ENCODE measurements at places on chromosomes 2 and 18.
A peak's percentile ranks its signal among the peaks of the same experiment; 100 is the strongest.

DNA sequence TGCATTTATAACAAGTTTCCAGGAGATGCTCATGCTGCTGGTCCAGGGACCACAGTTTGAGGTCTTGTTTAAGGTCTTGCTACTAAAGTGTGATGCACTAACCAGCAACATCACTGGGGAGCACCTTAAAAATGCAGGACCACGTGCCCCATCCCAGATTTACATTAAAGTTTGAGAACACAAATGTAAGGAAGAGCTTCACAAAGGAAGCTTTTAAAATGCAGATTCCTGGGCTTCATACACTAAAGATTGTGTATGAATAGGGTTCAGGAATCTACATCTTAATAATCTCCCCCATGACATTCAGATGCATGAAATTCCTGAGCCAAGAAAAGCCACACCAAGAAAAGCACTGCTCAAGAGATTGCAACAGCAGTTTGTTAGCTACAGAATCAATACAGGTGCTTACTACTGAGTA is 235.3 kb upstream of the TANK start:
- DNase-seq: no peak

DNA sequence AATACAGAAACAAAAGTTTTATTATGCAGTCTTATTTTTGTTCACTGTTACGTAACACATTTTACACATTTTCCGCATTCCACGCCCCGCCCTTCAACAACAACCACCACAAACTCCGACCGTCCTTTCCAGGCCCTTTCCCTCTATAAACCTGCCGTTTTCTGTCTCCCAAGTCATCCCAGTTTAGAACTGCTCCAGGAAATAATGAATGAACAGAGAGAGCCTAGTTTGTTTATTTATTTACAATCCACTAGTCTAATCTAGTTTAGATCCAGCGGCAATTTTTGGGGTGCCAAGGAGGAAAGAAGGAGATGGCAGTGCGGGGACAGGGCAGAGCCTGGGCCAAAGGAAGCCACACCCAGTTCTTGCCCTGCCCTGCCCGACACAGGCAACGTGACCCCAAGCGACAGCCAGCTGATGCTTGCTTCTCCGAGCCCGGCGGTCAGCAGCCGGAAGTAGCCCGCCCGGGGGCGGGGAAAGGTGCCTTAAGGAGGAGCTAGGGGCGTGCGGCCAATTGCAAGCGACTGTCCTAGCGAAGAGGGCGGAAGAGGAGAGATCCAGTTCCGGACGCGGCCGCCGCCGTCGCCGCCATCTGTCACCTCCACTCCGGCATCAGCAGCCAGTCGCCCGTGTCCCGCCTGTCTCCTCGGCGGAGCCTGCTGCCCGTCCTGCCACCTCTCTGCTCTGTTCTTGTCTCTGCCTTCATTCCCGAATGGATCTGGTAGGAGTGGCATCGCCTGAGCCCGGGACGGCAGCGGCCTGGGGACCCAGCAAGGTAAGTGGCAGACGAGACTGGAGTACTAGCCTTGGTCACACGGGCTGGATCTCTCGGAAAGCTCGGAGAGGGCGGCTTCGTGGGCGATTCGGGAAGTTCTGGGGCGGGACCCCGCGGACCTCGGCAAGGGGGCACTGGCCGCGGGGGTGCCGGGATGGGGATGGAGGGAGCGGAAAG is at the start of gene RIOK3:
RIOK3 (plus strand) TSS at position 560 of the 952 bp plus-strand sequence; CDS start at position 713, 153 bp downstream.
- peak; percentile 82 for DNase-seq

DNA sequence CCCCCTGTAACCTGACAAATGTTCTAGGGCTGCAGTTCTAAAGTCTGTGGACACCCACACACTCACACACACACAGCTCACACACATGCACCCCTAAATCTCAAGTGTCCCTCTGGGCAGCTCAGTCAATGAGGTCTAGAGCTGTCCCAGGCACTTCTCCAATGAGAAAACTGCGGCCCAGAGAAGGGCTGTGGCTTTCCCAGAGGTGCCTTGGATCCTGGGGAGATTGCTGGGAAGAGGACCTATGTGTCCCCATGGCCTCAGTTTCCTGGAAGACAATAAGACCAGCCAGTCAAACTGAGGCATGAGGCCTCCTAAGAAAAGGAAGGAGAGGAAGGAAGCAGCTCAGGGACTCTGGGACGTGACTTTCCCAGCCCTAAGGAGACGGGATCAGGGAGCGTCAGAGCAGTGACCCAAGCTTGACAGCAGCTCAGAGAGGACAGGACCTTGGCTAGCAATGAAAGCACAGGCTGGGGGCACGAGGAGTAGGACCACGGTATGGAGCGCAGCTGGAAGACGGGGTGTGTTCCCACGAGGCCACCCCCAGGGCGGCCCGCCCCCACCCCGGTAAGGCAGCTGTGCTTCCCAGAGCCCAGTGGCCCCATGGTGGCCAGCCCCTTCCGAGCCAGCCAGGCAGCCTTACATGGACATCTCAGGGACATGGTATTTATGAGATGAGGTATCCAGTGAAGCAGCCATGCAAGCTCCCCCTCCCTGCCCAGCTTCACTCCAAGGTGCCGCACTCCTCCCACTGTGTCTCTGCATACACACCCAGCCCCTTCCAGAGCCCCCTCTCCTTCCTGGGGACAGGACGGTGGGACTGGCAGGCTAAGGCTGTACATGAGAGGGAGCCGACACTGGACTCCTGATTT is 46.0 kb downstream of the TNS1 start:
- no peak for DNase-seq

GRCh38 chr2:233017947-233018346 is 4.9 kb upstream of the NGEF start:
- no peak for DNase-seq

DNA sequence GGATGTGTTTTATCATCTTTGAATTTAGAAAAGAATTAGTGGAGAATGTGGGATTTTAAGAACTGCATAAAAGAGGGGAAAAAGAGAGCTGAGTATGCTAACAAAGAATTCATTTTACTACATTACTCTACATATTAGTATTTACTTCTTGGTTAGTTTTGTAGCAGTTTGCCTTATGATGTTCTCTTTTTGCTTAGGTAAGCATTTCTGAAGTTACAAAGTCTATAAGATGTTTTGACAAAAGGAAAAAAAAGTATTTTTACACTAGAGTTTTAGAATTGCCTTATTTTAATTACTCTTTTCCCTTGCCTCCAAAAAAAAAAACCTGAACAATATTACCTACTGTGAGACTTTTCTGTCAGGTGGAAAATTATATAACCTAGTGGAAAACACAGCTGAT is 739.5 kb upstream of the SLC39A10 start:
- DNase-seq: no peak

GRCh38 chr2:72154386-72154975 is 6.8 kb upstream of the CYP26B1 start:
- DNase-seq: no peak

DNA sequence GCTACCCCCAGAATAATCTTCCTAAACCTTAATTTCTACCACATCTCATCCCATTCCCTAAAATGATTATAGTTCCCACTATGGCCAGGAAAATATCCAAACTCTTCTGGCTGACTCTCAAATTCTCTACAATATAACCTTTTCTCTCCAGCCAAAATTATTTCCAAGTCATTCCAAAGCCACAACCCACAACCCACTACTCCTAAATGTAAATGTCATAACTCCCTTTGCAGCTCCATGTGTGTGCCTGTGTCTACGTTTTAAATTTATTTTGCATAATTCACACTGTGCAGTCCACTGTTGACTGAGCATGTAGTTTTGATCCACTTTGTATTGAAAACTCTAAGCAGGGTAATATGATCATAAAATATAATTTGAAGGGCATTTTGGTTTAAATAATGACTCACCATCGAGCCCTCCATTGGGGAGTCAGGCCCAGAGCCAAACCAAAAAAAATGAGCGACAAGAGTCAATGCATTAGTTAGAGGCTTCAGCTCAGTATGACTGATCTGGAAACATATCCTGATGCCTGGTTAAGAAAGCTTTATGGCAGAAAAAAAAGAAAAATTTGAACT is 171.0 kb downstream of the AFF3 start:
- DNase-seq: no peak

DNA sequence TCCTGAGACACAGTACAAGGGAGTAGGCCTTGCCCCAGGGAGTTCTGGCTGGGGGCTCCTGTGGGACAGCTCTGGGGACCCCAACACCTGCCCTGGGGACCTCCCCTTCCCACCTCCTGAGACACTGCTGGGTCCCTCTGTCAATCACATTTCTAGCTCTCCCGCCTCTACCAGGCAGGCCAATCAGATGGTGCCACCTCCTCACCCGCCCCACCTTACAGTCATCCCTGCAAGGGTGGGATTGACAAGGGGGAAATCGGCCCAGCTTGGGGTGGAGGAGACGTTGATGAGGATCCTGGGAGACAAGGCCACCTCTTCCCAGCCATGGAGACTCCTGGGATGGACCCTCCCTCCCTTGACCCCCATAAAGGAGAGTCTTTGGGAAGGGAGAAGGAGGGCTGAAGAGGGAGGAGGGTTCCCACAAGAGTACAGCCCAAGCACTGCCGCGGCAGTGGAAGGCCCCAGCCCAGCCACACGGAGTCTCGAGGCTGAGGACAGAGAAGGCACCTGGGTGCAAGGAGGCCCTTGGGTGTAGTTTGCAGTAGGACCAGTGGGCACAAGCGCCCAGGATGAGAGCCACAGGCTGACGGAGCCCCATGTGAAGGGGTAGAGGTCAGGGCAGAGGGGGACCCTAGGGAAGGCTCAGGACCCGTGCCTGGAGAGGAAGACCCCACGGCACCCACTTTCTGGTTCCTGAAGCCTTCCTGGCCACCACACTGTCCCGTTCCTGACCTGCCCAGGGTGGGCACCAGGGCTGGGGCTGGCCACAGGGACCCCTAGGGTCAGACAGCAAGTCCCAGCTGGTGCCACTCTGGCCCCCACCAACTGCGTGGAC is 109.9 kb upstream of the OTOS start:
- DNase-seq: no peak

- no peak for DNase-seq
These were observed 96.0 kb downstream of the INHBB start for GRCh38 chr2:120441744-120442471.

GRCh38 chr18:48152549-48152948 is 222.1 kb upstream of the SMAD2 start:
- no peak for DNase-seq

DNA sequence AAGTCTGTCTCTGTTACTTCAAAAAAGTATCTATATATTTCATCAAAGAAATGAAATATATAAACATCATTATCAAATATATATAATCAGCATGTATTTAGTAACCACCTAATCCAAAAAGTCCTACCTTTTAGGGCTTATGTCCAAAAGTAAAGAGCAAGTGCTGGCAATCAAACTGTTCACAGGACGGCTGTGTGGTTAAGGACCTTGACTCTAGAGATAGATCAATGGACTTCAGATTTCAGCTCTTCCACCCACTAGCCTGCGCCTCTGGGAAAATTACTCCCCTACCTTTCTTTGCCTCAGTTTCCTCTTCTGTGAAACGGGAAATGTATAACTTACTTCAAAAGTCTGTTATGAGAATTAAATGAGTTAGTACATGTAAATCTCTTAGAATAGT is 29.4 kb downstream of the SATB2 start:
- DNase-seq: no peak

GRCh38 chr18:3037423-3037915 is 24.5 kb upstream of the LPIN2 start:
- no peak for DNase-seq

- no peak for DNase-seq
These were observed 10.6 kb downstream of the LYPD6B start for GRCh38 chr2:149049142-149049541.

GRCh38 chr18:24063121-24063731 is 48.7 kb downstream of the TTC39C start:
- no peak for DNase-seq

DNA sequence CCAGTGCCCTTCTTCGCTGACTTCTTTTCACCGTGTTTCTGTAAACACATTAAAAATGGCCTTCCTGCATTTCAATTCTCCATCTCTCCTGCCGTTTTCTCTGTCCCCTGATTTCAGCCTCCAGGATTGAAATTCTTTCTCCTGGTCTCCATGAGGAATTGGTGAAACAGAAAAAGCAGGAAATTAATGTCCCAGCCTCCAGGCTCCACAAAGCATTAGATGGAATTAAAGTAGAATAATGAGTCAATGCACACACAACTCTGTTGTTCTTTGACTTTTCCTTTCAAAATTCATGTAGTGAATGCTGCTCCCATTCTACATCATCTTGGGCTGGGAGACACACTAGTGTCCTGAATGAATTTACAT is 209.5 kb downstream of the KLHL29 start:
- DNase-seq: no peak

- DNase-seq: no peak
These were observed 92.7 kb downstream of the VWC2L start for GRCh38 chr2:214503568-214503967.

DNA sequence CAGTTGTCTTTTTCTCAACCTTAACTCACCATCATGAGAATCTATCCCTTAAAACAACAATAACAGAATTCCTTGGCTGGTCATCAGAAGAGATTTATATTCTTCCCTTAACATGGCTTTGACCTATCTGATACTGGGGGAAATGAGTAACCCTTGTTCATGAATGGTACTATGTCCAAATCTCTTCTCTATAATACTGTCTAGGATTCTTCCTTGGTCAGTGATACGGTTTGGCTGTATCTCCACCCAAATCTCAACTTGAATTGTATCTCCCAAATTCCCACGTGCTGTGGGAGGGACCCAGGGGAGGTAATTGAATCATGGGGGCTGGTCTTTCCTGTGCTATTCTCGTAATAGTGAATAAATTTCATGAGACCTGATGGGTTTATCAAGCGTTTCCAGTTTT is 282.0 kb upstream of the SIX2 start:
- no peak for DNase-seq

DNA sequence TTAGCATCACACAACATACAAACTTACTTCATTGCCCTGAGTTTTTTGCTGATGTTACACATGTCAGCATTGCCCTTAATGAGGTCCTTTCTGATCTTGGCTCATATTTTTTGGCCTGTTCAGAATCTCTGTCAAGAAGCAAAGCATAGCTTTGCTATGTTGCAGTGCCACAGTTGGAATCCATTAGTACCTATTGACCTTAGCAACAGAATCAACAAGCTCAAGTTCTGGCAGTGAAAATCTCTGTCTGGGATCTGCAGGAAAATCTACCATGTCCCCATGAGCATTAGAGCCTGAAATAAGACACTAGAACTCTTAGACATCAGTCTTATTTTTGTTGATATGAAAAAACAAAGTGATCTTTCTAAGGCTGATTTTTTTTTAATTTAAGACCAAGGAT is 105.6 kb upstream of the FHL2 start:
- no peak for DNase-seq

- DNase-seq: no peak
These were observed 206.7 kb downstream of the SH3RF3 start for GRCh38 chr2:109335631-109336176.
